Head of caudate nucleus (tissue), 42 donors: ENCODE measurements at places on chromosomes 13 and 19.

DNA sequence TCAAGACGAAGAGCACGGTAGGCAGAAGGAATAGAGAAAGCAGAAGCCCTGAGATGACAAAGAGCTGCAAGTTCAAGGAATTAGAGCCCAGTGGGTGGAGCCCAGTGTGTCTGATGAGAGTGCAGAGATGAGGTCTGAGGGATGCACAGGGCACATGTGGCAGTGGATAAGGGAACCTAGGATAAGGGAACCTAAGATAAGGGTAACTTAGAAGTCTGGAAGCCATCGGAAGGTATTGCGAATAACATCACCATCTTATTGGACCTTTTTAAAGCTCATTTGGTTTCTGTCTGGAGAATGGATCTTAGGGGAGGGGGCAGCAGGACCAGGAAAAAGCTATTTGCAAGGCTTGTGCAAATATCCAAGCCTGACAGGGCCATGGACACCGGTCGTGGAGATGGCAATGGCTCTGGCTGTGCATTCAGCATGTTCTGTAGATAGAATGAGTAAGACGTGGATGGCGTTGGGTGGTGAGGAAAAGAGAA is 1.3 kb downstream of the FPR3 start:
- DNase-seq, result no peak

GRCh38 chr13:41060082-41060723 is 1.1 kb upstream of the WBP4 start:
- DNase-seq, result peak; percentile 88

- no peak for DNase-seq
These were observed 1.6 kb upstream of the KLK10 start for GRCh38 chr19:51020988-51021651.

- DNase-seq, result no peak
These were observed 47.4 kb downstream of the BRD4 start for GRCh38 chr19:15284896-15285295.

GRCh38 chr13:42614436-42615035 is 40.6 kb downstream of the TNFSF11 start:
- DNase-seq, result no peak

- no peak for DNase-seq
These were observed 88.6 kb downstream of the FGF9 start for GRCh38 chr13:21759463-21759862.

- DNase-seq, result no peak
These were observed 9.9 kb upstream of the SPART start for GRCh38 chr13:36356058-36356457.

- DNase-seq, result no peak
These were observed 284.4 kb downstream of the ZNF536 start for GRCh38 chr19:30656520-30657100.

DNA sequence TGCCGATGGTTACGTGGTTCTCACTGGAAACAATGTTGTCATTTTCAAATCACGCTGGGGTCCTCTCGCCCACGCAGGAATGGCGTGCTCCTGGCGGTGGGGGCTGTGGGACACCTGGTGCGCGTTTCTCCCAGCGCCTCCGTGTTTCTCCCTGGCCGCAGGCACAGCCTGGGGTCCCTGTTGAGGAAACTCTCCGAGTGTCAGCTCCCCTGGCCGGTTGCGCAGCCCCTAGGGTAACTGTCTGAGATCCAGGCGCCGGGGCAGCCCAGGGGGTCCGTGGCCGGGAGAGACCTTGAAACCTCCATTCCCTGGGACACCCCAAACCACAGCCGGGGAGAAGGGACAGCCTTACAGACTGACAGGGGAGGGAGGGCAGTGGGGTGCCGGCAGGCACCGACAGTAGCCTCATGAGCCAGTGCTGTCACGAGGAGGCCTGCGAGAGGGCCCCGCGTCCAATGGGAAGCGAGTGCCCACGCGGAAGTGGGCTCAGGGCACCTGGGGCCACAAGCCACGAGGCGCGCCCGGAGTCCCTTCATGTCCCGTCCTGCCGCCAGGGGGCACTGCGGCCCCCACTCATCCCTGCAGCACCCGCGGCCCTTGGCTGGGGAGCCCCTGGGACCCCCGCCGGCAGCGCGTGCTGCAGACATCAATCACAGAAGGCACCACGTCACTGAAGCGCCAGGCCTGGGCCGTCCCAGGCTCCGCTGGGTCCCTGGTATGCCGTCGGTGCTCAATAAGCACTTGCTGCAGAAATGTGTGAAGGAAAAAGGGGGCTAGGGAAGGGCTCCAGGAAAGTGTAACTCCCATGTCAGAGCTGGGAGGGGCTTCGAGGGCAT is 9.5 kb downstream of the ADAMTSL5 start:
- peak; percentile 49 for DNase-seq

DNA sequence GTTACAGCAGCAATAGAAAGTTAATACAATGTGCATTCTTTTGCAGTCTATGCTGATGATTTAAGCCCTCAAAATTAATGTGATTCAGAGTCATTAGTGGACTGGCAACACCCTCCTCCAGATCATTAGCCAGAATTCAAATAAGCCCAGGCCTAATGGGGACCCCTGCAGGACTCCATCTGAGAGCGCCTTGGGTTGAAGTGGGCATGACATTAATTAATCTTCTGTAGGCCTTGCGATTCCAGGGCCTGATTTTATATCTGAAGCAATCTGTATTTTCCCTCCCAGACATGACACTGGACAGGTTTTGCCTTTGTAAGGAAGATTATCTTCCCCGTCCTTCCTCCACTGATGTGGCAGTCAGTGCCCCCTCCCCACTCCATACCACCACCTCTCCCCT is 442.9 kb downstream of the FOXO1 start:
- no peak for DNase-seq

DNA sequence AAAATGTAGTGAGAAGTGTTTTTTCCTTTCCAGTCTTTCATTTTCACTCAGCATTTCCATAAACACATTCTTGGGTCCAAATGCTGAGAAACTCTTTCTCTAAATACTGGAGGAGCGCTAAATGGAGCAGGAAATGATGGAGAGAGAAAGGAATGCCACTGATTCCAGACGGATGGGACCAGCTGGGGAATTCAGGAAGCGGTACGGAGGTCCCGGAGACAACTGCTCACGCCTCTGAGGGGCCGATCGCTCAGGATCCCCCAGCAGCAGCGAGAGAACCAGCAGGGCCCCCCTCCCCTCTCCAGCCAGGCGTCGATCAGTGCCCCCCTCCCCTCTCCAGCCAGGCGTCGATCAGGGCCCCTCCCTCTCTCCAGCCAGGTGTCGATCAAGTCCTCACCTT is 13.2 kb downstream of the RASA3 start:
- no peak for DNase-seq

DNA sequence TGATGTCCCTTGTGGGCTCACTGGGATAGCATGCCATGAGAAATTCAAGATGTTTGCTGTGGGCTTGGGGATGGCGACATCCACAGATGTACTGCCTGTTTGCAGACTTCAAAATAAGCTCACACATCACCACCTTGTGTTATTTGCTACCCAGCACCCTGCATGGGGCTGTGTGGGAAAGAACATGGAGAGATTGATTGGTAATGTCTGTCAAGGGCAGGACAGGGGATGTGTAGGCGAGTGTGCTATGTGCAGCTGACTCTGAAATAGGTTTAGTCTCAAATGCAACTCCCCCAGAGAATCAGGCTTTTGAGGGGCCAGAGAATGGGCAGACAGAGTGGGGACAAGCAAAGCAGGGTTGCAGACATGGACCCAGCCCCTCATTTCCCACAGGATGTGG is 24.7 kb downstream of the PNPLA6 start:
- DNase-seq, result no peak

- peak; percentile 58 for DNase-seq
These were observed 70.5 kb upstream of the ZNF420 start for GRCh38 chr19:37007587-37008220.

DNA sequence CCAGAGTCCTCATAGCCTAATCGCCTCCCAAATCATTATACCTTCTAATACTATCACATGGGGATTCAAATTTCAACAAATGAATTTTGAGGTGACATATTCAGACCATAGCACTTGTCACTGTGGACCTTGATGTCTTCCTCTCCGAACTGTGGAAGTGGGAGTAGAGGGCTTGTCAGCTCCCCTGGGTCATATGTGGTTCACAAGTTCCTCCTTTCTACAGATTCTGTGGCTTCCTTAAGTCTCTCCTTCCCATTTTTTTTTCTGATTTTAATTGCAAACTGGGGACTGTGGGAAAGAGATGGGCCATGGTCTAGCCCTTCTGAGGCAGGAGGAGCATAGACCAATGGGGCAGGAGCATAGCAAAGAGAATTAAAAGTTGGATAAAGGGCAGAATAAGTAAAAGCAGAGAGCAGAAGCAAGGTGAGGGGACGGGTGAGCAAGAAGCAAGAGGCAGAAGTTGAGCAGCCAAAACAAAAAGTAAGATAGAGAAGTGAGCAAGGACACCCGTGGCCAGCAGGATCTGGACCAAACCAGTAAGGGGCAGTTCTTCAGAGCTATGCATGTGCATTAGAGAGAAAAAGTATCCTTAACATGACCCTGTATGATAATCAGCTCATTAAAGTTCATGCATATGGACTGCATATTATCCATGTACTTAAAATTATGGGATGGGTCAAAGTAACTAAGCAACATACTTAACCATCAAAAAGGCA is 2.6 kb upstream of the SIGLEC7 start:
- no peak for DNase-seq

DNA sequence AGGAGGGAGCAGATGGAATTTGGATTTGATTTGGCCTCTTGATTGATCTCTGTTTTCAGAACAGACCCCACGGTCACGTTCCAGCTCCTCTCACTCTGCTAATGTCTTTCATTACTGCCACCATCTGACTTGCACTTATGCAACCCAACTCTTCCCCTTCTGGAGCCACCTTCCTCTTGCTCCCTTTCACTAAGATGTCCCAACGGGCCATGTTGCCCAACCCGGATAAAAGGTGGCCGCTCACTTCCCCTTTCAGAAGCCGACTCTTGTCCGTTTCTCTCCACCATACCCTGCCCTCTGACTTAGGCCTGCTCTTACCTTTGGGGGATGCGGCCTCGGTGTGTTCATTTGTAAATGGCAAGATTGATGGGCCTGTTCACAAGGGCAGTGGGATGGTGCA is 27.4 kb upstream of the CYP4F8 start:
- DNase-seq, result no peak

DNA sequence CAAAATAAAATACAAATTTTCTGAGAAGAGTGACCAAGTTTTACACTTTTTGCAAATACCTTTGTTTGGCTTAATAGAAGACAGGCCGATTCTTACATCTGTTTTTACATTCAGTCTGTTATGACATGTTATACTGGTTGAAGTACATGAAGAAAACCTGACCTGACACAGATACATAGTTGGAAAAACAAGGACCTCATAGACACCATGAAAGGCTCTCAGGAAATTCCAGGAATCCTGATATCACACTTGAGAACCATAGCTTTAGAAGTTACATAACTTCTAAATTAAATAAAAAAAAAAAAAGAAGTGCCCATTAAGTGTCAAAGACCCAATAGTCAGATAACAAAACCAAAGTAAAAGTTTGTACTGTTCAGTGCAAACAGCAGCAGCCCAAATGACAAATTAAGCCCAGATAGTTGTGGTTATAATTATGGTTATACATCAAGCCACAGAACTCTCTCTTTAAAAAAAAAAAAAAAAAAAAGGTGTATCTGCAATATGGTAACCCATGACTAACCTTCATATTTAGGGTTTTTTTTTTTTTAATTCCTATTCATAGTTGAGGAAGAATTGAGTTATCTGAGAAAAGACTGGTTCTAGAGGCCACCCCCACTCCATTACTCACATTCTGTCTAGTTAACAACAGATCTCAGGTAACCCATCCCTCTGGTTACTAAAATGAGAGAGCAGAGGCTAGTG is 19.8 kb downstream of the RBM26 start:
- no peak for DNase-seq

DNA sequence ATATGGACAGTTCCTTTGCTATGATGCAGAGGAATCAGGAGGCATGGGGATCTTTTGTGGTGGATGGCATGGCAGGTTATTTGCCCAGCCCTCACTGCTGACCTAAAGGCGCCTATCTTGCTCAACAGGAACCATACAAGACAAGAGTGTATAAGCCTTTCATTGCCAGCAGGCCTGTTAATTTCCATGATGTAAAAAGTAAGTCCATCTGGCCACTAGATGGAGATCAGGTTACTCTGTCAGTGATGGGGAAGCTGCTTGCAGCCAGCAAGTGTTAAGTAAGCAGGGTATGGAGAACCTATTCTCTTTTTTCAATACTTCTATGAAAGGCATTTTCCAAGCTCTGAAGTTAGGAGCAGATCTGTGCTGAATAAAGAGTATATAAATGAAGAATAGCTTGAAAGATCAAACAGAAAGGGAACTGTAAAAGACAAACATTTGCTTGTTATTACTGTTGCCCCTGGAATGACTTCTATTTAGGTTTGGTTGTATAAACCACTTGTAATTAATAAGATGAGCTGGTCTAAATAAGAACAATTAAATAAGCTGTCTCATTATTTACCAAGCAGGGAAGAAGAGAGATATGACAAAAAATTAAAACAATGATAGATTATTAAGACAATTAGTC is 210.9 kb downstream of the RGCC start:
- DNase-seq, result no peak

DNA sequence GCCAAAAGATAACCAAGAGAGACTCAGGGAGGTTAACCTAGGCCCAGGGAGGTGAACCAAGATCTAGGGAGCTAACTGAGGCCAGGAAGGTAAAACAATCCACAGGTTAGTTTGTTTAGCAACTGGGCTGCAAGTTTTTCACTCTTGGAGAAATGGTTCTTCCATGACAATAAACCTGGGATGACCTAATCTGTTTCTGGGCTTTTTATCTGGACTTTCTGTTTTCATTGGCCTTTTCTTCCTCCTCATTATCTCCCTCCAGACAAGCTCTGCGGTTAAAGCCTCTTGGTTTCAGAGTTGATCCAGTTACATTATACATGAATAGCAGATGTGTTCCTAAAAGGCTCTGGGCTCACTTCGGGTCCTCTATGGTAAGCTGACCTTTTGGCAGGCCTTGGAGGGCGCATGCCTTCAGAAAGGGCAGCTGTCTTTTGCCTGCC is 44.2 kb downstream of the PCDH8 start:
- DNase-seq, result no peak

DNA sequence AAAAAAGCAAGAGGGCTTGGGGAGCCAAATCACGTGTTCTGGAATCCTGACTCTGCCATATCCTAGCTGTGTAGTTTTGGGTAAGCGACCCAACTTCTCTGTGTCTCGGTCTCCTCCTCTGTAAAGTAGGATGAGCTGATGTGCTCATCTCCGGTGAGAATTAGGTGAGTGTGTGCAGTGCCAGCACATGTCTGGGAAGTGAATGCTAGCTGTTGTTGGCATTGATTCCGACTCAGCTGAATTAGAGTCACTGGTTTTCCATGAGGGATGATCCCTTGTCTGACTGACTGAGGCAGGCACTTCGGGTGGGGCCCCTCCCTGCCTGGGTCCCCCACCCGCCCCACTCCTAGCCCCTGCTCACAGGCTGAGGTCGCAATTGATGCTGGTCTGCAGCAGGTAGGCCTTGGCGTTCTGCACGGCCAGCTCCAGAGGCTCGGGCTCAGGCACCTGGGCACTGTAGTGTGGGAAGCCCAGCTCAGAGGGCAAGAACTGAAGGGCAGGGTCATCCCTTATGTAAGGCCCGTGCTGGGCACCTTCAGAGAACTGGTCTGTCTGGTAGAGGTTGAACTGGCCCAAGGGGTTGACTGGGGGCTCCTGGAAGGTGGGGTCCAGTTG is 835 bp downstream of the RSPH6A start:
- no peak for DNase-seq
